ENCODE measurements at places on chromosomes 6 and 20.

DNA sequence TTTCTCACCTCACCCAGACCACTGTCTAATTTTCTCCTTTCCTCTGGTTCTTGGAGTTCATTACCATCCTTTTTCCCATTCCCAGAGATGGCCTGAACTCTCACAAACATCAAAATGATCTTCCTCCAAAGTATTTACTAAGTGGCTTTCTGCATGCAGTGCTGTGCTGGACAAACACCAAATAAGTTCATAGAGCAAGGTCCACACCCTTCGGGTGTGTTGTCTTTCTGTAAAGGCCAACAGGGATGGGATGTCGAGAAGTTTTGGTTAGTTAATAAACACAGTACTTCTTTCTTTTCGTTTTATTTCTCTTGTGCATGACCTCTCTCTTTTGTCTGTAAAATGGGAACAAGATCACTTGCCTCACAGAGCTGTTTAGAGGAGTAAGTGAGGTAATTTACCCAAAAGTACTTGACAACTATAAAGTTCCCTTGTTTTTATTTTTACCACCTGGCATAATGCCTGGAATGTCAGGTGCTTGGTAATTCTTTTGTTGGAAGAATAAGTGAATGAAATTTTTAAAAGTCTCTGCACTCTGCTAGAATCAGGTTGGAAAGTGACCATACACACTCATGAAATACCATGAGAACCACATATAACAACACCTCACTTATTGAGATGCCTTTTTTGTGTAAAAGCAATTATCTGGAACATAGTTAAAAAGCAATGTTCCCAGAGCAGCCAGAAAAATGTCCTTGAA is 22.8 kb upstream of the CCN6 start:
- DNase-seq = no peak

DNA sequence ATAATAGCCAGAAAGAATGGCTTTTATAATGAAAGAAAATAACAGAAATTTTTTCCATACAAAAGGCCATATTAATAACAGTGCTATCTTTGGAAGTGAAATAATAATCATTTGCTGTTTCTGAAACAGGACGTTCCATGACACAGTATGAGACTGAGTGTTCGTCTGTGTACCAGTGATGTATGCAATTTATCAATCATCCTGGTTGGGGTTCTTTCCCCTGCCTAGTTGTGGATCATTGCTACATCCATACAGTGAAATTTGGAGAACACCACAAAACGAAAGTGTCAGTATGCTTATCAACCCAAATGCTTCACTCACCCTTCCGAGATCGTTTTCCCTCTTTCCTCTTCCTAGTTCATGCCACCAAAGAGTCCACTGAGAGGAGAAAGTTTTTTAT is 151.4 kb upstream of the PRDM1 start:
- no peak for DNase-seq

GRCh38 chr6:151349651-151350270 is 41.6 kb downstream of the ZBTB2 start:
- no peak for DNase-seq

DNA sequence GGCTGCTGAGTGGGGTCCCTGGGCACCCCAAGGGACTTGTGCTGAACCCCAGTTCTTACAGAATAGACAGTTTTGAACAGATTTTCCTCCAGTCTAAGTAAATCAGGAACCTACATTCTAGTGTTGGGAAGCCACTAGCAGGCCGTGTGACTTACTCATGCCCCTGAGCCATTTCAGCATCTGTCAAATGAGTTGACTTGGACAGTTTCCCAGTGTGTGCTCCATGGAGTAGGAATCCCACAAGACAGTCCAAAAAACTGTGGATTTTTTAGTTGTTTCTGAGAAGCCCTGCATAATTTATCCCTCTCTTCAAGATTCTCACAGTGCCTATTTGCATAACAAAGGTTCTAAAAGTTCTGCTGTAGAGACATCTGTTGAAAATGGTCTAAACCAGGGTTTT is 2.1 kb downstream of the GABRR2 start:
- DNase-seq = peak; percentile 86

- DNase-seq = no peak
Measured at GRCh38 chr20:31547720-31548298, 33.6 kb downstream of the HM13 start.

GRCh38 chr6:2804516-2804915 is 37.1 kb downstream of the SERPINB1 start:
- DNase-seq = no peak

- DNase-seq = no peak
Measured at GRCh38 chr20:11457488-11457887, 460.2 kb upstream of the BTBD3 start.

All from GM03348 (cell line).